ENCODE measurements at places on chromosomes 5 and 9. TPM values are rescaled to one million over a fixed set of nuclear protein-coding genes. Genes with fewer than 3 reads are reported as not detected.
A peak's percentile ranks its signal among the peaks of the same experiment; 100 is the strongest.

STKLD1 gene
- not detected for total RNA-seq

GRCh38 chr5:7894439-7894838, 25.5 kb downstream of the MTRR start:
- no peak overlapping the region for H3K27ac ChIP-seq
- no peaks in the 10 kb centered on the region for H3K4me1 ChIP-seq
- no peaks in the 10 kb centered on the region for H3K27me3 ChIP-seq
- no peak overlapping the region for H3K4me3 ChIP-seq

DNA sequence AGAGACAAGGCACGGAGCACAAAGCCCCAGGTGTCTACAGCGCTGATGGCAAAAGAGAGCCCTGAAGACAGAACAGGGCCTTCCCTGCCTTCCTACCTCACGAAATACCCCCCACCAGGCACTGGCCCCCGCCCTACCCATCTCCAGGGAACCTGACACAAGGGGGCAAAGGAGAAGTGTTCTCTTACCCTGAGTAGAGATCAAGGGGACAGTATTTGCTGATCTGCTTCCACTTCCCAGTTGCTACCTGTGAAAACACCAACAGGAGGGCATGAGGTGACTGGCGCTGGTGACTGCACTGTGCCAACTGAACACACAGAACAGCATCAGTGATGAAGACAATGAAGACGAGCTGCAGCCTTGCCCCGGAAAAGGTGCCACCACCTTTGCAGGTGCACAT, 27.4 kb downstream of the IPPK start:
- H3K36me3 ChIP-seq, result no peaks in the 10 kb centered on the region
- no peak overlapping the region for H3K27ac ChIP-seq
- H3K4me1 ChIP-seq, result no peaks in the 10 kb centered on the region
- H3K27me3 ChIP-seq, result no peaks in the 10 kb centered on the region

GRCh38 chr5:31237174-31237573, 43.7 kb downstream of the CDH6 start:
- no peak overlapping the region for H3K4me3 ChIP-seq
- no peaks in the 10 kb centered on the region for H3K27me3 ChIP-seq
- H3K27ac ChIP-seq, result no peak overlapping the region
- no peaks in the 10 kb centered on the region for H3K36me3 ChIP-seq

IRX1 gene
- 4.3 TPM for total RNA-seq

RAD23B gene
- total RNA-seq, result 78.4 TPM

DNA sequence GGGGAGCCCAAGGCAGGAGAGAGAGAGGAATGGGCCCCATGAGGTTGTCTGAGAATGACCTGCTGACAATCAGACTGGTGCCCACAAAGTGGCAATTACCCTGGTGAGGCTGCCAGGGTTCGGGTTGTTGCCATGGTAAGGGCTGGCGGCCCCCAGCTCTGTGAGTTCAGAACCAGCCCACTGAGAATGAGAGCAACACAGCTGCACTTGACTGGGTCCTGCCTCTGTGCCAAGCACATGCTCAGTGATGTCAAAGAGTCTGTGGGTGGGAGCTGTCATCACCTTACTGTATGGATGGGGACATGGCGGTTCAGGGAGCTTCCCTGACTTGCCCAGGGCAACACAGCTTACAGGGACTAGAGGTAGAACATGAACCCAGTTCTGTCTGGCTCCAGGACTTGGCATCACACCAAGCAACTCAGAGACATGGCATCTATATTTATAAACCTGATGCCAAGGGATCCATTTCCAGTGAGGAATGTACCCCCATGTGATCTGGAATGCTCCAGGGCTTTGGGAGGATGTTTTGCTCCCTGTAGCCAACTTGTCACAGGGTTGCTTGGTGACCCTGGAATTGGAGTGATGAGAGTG, 38.2 kb upstream of the TEX48 start:
- no peak overlapping the region for H3K27ac ChIP-seq
- no peak for DNase-seq
- no peaks in the 10 kb centered on the region for H3K27me3 ChIP-seq
- H3K4me1 ChIP-seq, result no peaks in the 10 kb centered on the region
- no peaks in the 10 kb centered on the region for H3K36me3 ChIP-seq
- no peak overlapping the region for H3K4me3 ChIP-seq

- no peak overlapping the region for H3K27ac ChIP-seq
- H3K4me3 ChIP-seq, result no peak overlapping the region
- no peaks in the 10 kb centered on the region for H3K27me3 ChIP-seq
- peaks cover 4% of the 10 kb centered on the region for H3K36me3 ChIP-seq
Observed at GRCh38 chr5:14753947-14754346, 89.4 kb downstream of the OTULIN start.

GRCh38 chr9:137482094-137482781, 23.1 kb upstream of the NSMF start:
- DNase-seq, result peak; percentile 85
- H3K27me3 ChIP-seq, result no peaks in the 10 kb centered on the region
- H3K4me3 ChIP-seq, result no peak overlapping the region
- no peaks in the 10 kb centered on the region for H3K36me3 ChIP-seq

All from aorta (tissue), 5 donors.